CMK (cell line): ENCODE measurements at places on chromosomes 7 and 10.

- DNase-seq, result no peak
These were observed 73.0 kb downstream of the ZRANB1 start for GRCh38 chr10:125014836-125015355.

GRCh38 chr10:35638101-35638500 is 4.0 kb downstream of the FZD8 start:
- no peak for DNase-seq

- no peak for DNase-seq
These were observed 1046.9 kb downstream of the DNAJB9 start for GRCh38 chr7:109616551-109617069.

GRCh38 chr7:121755818-121756552 is 117.0 kb upstream of the PTPRZ1 start:
- no peak for DNase-seq
